ENCODE measurements at places on chromosomes 3 and 15. TPM values are rescaled to one million over a fixed set of nuclear protein-coding genes. Genes with fewer than 3 reads are reported as not detected.
A peak's percentile ranks its signal among the peaks of the same experiment; 100 is the strongest.

GRCh38 chr15:69299943-69300588 lies 1.4 kb downstream of the PAQR5 start:
- no peak overlapping the region for H3K27ac ChIP-seq
- no peak for DNase-seq
- H3K4me1 ChIP-seq = peaks cover 22% of the 10 kb centered on the region
- H3K36me3 ChIP-seq = no peaks in the 10 kb centered on the region
- peaks cover 29% of the 10 kb centered on the region for H3K27me3 ChIP-seq

GRCh38 chr3:50157827-50158529 lies 2.9 kb downstream of the SEMA3F start:
- H3K27me3 ChIP-seq = peaks cover 7% of the 10 kb centered on the region
- H3K27ac ChIP-seq = peak overlapping the region; percentile 90

GRCh38 chr15:51706291-51706690 lies 25.0 kb downstream of the SCG3 start:
- peak overlapping the region; percentile 44 for H3K27ac ChIP-seq
- H3K4me3 ChIP-seq = no peak overlapping the region
- H3K4me1 ChIP-seq = no peaks in the 10 kb centered on the region

- H3K27me3 ChIP-seq = peaks cover 38% of the 10 kb centered on the region
- DNase-seq = no peak
- H3K27ac ChIP-seq = no peak overlapping the region
- H3K36me3 ChIP-seq = no peaks in the 10 kb centered on the region
- H3K4me1 ChIP-seq = peaks cover 23% of the 10 kb centered on the region
These were observed 1.2 kb upstream of the CLSTN2 start for GRCh38 chr3:139933766-139934165.

- no peaks in the 10 kb centered on the region for H3K27me3 ChIP-seq
- peaks cover 2% of the 10 kb centered on the region for H3K4me1 ChIP-seq
- H3K27ac ChIP-seq = no peak overlapping the region
- H3K4me3 ChIP-seq = no peak overlapping the region
- H3K36me3 ChIP-seq = no peaks in the 10 kb centered on the region
These were observed 161.0 kb upstream of the RORA start for GRCh38 chr15:61390138-61390537.

Gene LMAN1L
- not detected for total RNA-seq
